ENCODE measurements at places on chromosomes 7 and 10. TPM values are rescaled to one million over a fixed set of nuclear protein-coding genes. Genes with fewer than 3 reads are reported as not detected.

OGA gene
- total RNA-seq: 134 TPM

BAIAP2L1 gene
- total RNA-seq: 0.13 TPM

ZMYND11 gene
- 176 TPM for total RNA-seq

AMZ1 gene
- total RNA-seq: 0.62 TPM

PLXDC2 gene
- total RNA-seq: 65.5 TPM

PSMC2 gene
- 137 TPM for total RNA-seq

CCDC126 gene
- 14.3 TPM for total RNA-seq

SLC18A3 gene
- not detected for total RNA-seq

PRF1 gene
- total RNA-seq: 3.9 TPM

TPK1 gene
- 7.4 TPM for total RNA-seq

TMEM270 gene
- total RNA-seq: not detected

TMEM273 gene
- 12.4 TPM for total RNA-seq

All from gastroesophageal sphincter (tissue), 4 donors.